ENCODE measurements at places on chromosomes 6 and 20.
A peak's percentile ranks its signal among the peaks of the same experiment; 100 is the strongest.

GRCh38 chr6:89298680-89299465 lies 16.2 kb downstream of the GABRR2 start:
- DNase-seq = peak; percentile 41

DNA sequence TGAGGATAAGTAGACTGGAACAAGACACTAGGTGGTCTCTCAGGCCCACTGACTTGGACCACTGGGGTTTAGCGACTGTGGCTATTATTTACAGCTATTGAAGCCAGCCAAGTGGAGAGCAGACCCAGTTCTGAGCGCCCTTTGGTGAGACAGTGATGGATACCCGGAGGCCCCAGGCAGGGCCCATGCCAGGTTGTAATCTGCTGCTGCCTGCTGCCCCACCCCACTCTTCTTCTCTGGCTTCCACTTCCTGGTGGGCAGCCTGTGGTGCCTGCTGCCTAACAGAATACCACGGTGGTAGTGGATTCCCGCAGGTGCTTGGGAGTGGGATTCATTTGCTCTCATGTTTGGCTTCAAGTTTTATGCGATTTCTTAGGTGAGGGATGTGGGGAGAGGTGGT lies 570 bp downstream of the RAB44 start:
- DNase-seq = no peak

- no peak for DNase-seq
Measured at GRCh38 chr6:80343511-80343910, 237.0 kb downstream of the BCKDHB start.

DNA sequence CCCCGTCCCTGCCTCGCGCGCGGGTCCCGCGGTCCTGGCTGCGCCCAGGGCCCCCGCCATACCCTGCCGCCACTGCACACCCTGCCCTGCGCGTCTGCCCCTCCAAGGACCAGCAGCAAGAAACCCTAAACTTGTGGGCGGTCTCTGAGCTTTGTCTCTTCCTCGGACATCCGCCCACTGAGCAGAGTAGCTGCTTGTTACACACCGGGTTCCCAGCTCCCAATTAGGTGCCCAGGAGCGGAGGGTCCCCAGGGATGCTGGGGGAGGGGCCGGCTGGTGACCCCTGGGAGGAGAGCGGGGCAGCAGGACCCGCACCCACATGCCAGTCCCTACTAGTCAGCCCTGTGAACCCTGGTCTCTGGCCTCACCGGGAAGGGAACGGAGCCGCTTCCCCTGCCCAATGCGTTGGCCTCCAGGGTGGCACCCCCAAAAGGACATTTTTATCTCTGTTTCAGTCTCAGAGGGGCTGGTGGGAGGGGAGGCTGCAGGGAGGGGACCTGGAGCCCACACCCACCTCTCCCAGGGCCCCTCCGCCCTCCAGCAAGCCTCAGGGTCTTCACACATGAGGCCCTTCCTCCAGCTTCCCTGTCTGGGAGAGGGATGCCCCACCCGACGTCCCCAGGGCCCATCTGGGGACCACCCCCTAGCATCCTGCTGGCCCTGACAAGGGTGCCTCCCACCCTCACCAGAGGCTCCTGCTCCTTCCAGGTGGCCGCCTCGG lies 10.5 kb downstream of the STMN3 start:
- DNase-seq = no peak

DNA sequence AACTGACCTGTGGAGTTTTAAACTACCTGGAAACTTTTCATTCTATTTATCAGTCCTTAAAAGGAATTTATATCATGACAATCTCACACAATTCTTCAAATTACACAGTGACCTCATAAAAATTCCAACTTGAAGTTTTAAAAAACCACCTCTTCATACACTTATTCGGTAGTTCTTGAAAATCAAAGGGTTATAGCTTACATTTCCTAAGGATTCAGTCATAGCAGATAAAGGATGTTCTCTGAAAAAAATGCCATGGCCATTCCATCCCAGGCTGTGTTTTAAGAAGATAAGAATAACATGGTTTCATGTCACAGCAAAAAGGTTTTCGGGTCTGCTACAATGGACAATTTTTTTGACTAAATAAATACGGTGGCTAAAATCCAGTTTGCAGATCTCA lies 41.2 kb downstream of the GOPC start:
- no peak for DNase-seq

DNA sequence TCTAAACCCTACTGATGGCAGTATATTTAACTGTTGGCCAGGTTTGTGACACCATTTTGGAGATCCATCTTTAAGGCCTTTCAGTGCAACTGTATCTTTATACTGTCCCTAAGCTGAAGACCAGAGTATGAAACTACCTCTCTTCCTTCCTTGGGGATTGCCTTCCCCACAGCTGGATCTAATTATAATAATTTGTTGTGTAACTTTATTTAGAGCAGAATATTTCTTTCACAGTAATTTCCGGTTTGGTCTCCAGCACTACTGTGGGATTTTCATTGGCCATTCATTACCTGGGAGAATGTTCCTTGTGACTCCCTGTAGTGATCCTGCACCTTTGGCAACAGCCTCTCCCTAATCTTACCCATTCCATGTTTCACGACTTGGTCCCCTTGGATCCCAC lies 75.2 kb downstream of the AKAP7 start:
- no peak for DNase-seq

DNA sequence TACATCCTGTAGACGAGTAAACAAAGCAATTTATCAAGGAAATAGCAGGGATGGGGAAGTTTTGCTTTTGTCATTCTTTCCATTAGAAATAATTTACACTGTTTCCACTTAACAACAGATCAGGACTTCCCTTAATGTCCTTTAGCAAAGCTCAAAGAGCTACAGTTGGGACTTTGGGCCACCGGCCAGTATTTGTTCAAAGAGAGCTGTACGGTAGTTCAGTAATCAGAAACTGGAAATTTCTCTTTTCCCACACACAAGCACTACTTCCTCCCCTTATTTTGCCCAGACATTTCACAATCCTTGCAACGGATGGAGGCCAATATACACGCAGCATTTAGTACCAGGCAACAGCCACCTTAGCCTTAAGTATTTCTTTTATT lies 12.1 kb upstream of the HINT3 start:
- DNase-seq = peak; percentile 56

DNA sequence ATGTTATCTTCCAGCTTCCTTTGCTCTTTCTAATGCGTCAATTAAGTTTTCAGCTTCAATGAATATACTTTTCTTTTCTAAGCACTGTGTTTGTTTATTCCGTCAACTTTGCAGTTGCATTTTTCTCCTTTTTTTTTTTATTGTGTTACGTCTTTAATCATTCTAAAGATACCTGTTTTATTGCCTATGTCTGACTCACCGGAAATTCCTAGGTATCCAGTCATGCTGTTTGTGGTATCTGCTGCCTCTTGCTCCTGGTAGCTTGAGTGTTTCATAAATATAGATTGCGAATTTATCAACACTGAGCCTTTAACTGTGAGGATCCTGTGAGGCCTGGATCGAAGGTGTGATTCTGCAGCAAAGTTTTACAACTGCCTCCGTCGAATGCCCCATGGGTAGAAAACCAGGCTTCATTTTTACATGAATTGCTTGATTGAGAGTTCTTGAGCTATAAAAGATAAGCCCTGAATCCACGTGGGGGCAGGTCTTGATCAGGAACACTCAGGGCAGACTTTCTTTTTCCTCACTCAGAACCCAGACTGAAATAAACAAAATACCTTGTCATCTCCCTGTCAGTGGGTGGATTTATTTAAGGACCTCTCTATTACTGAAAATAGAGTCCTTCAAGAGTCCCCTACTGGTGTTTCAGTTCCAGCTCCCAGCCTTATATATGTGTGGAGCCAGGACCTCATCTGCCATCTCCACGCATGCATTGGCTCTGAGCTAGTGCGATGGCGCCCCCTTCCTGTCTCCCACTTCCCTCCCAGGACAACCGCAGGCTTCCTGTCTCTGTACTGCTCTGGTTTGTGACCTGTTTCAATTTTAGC lies 60.1 kb upstream of the LRRC1 start:
- DNase-seq = peak; percentile 59

DNA sequence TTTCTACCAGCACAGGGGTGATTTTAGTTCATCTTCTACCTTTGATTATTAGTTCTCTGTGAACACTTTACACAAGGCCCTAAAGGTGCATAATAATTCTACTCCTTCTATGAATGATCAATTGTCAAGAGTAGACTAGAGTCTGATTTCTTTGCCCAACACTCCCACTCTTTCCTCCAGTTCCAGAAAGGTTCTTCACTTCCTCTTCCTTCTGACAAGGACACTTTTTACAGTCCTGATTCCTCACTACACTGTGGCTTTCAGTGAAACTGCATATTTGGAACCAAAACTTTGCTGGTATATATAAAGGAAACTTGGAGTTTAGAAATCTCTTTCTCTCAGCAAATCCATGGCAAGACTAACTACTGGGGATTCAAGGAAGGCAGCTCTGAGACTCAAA lies 10.6 kb upstream of the RSPO3 start:
- DNase-seq = no peak

DNA sequence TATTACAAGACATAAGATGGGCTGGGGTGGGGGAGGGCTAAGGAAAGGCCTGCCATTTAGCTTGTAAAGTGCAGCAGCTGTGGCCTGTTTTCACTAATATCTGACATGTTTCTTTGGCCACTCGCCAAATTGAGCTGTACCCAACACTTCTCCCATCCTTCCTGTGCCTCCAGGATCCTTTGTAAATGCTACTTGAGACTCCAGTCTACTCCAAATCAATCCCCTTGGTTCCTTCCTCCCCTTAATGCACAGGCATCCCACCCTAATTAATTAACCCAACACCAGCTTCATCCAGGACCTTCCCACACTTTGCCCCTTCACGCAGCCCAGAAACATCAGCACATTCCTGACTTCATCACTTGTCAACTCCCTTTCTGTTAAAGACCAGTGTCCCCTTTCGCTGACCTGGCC lies 55.0 kb upstream of the TCF21 start:
- no peak for DNase-seq

- no peak for DNase-seq
Measured at GRCh38 chr6:16049168-16049567, 79.7 kb upstream of the MYLIP start.

DNA sequence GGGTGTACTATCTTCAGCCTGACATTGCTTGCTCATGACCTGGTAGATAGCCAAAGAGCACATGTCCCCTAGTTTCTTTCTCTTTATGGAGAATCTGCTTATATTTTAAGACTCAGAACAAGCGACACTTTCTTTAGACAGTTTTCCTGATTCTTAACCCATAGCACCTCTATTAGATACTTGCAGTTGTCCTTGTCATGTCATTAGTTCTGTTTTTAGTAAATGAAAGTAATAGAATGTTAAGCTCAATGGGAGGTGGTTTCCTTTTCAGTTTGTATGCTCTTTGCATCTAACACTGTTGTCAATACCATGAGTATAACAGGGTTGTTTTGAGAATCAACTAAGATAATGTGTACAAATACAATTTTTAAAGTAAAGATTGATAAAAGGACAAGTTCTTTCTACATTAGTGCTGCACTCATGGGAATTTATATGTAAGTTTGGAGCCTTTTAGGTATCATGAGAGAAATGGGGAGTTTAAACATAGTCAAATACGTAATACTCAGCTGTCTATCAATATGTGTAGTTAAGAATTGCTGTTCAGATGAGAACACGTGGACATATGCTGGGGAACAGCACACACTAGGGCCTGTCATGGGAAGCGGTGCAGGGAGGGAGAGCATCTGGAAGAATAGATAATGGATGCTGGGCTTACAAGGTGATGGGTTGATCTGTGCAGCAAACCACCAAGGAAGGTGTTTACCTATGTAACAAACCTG lies 124.3 kb downstream of the GRM1 start:
- no peak for DNase-seq

- no peak for DNase-seq
Measured at GRCh38 chr6:74054190-74054589, 358.2 kb downstream of the CD109 start.

DNA sequence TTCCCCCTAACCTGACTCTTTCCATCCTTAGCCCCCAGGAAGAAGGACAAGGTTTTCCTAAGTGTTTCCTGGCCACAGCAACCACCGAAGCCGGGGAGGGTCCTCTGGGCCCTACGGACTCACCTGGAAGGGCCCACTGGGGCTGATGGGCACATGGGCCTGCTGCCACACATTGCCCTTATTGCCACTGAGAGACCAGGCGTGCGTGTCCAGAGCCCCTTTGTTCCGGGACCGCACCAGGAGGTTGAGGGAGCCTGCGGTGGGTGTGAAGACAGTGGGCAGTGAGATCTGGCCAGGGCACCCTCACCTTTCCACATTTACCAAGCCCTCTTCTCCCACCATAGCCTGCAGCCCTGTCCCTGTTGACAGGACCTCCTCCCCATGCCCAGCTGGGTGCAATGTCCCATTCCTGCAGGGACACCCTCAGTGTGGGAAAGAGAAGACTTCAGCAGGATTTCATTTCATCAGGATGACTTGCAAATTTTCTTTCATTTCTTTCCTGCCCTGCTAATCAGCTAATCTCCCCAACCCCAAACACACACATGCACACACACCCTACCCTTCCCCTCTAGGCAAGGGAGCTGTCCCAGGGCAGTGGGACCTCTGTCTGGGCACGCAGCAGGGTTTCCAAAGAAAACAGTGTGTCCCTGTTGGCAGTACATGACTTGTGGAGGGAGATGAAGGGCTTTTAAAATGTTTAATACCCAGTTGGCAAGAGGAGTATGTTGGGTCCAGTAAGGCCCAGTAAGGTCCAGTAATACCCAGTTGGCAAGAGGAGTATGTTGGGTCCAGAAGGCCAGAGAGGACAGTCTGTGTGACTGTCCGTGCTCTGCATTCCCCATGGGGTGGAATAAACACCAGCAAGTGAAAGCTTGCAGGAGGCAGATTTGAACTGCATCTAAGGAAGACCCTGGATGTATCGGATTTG lies 59.0 kb downstream of the MDGA1 start:
- DNase-seq = no peak

DNA sequence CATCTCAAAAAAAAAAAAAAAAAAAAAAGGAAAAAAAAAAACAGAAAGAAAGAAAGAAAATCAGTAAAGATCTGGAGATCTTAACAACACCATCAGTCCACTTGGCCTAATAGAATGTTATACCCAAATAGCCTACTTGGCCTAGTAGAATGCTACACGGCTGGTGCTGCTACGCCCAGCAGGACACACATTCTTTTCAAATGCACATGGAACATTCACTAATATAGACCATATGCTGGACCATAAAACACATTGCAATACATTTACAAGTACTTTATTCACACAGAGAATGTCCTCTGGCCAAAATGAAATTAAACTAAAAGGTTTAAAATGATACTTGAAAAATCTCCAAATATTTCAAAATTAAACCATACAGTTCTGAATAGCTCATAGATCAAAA lies 80.0 kb upstream of the TNFAIP3 start:
- no peak for DNase-seq

GRCh38 chr20:60486315-60486714 lies 528.1 kb downstream of the CDH26 start:
- no peak for DNase-seq

- no peak for DNase-seq
Measured at GRCh38 chr6:46012834-46013233, 2.8 kb downstream of the CLIC5 start.

- DNase-seq = no peak
Measured at GRCh38 chr20:57780398-57780797, 70.6 kb upstream of the PMEPA1 start.

GRCh38 chr20:10551732-10552724 lies 116.9 kb downstream of the SLX4IP start:
- DNase-seq = peak; percentile 76
